ENCODE measurements at places on chromosomes 6 and 20.

GRCh38 chr6:161832622-161833021 is 558.8 kb upstream of the AGPAT4 start:
- no peak for DNase-seq

GRCh38 chr20:15789079-15789478 is 784.2 kb downstream of the KIF16B start:
- no peak for DNase-seq

DNA sequence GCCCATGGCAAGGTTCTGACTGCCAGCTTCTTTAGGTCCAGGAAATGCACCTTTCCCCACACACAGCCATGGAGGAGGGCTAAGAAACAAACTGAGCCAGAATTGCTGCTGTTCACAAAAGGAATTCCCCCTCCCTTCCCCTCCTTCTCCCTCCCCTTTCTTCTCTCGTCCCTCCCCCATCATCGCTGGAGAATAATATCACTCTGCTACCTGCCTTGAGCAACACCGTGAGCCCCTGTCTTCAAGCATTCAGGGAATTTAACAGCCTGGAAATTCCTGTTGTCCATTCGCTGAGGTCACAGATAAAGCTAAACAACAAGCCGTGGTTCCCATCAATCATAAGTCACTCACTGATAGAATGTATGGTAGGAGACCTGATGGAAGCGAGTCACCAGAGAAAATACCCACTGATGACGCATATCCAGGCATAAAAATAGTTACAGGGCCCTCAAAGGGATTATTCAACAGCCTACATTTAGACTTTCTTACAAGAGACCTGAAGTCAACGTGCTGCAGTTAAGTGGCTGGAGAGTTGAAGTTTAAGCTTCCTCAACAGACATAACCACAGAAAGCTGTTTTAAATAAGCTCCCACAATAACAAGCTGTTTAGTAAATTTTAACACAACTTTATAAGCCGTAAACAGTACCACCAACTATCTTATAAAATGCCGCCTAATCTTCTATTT is 59.7 kb downstream of the HIVEP2 start:
- peak; percentile 55 for DNase-seq

GRCh38 chr6:82616386-82617028 is 252.9 kb downstream of the TPBG start:
- DNase-seq: no peak
